GM12892 (cell line): ENCODE measurements at places on chromosomes 2 and 18.

- DNase-seq, result no peak
These were observed 192.0 kb downstream of the ALK start for GRCh38 chr2:29729401-29729800.

GRCh38 chr2:119744335-119744939 lies 15.3 kb upstream of the PTPN4 start:
- no peak for DNase-seq

DNA sequence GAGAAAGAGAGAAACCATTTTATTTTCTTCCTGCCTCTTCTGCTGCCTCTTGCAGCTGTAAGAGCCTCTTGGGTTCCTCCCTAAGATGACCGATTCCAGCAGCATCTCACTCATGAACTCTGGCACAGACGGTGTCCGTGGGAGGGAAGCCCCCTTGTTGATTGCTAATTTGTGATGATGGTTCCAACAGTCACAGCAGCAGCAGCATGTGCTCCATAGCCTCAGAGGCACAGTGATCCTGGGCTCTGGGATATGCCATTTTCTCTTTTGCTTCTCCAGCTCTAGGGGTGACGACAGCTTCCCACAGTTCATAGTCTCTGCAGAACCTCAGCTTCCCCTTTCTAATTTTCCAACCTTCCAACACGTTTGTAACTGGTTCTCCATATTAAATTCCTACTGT lies 324.2 kb upstream of the HS6ST1 start:
- no peak for DNase-seq

DNA sequence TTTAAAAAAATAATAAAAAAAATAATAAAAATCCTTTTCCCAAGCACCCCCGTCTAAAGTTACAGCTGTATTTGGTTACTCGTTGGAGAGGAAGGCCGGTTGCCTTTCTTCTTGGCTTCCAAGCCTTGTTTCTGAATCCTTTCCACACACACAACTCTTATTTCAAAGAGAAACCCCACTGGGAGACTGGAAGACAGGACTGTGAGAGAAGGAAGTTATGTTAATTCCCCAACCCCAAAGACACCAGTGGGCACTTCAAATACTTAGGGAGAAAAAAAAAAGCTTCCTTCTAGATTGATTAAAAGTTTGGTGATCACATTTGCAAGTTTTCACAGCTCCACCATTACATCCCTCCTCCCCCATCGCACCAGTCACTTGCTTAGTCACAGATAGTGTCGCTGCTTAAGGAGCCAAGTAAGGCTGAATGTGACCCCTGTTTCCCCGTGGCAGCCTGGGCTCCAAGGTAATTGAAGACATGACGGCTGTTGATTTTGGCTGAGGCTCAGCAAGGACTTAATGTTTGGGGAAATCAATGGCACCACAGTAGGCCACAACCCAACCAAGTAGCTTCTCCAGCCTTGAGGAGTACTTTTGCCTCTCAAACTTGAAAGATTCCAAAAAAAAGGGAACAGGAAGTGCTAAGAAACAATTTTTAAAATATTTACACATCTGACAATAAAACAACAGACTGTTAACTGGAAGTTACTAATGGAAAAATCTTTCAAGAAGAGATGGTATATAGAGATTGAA lies 40.8 kb upstream of the FRZB start:
- no peak for DNase-seq

- DNase-seq, result no peak
These were observed 68.8 kb upstream of the TMEM87B start for GRCh38 chr2:111986116-111986900.

DNA sequence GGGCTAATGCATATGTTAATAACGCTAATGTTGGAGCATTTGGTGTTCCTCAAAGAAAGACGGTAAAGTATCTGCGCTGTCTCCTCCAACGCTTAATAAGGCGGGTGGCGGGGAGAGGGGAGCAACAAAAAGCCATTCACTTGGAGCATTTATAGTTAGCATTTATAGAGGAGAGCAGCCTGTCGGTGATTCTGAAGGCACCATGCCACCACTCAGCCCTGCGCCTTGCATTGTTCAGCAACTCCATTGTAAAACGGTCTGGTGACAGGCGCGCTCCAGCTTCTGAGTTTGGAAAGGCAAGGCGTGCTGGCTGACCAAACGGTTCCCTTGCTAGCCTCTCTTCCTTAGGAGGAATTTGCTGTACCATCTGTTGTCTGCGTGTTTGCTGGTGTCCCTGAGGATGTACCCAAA lies 83.9 kb downstream of the LYPD1 start:
- DNase-seq, result no peak

GRCh38 chr2:19225126-19225525 lies 133.3 kb downstream of the OSR1 start:
- DNase-seq, result no peak

DNA sequence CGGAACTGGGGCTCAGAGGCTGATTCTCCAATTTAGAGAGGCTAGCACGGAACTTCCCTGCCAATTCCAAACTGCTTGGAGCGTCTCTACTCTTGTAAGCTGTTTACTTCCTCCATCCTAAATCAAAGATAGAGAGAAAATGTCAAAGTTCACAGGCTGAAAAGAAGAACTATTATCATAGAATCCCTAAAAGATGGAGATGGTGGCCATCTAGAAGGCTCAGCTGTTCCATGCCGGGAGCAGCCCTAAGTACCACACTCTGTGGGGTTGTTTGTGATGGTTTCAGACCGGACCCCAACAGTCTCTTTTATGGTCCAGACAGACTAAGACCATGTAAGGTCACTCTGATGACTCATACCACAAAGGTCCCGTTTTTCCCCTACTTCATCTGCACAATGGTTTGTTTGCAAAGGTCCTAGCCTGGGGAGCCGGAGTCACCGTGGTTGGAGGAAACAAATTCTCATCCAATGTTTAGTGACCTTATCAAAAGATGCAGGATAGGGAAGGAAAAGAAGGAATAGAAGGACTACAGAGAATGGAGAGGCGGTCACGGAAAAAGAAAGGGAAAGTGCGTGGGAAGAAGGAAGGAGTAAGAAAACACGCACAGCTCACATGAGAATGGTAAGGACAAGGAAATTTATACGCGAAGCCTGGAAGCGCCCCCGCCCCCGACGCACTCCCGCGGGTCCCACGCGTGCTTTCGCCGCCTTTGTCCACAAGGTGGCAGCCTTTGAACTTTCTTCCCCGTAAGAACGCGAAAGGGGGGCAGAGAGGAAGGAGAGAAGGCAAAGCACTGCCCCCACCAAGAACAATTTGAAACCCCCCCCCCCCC lies 453 bp upstream of the ANTXR1 start:
- peak; percentile 33 for DNase-seq
